ENCODE measurements at places on chromosomes 3 and 15.

DNA sequence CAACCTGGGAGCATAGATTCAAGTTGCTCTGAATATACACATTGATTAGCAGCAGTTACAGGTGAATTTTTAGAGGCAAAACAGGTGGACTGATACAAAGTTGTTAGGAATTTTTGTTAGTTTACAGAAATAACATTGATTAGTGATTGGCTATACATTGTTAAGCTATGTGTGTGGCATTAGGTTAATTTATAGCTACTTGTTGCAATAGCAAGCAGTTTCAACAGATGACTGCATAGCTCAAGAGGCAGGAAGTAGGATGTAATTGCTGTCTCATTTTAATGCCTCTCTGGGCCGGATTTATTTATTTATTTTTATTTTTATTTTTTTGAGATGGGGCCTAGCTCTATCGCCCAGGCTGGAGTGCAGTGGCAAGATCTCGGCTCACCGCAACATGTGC, 99.7 kb downstream of the TCF12 start:
- DNase-seq: no peak

GRCh38 chr3:107514453-107514852, 8.3 kb upstream of the BBX start:
- no peak for DNase-seq

DNA sequence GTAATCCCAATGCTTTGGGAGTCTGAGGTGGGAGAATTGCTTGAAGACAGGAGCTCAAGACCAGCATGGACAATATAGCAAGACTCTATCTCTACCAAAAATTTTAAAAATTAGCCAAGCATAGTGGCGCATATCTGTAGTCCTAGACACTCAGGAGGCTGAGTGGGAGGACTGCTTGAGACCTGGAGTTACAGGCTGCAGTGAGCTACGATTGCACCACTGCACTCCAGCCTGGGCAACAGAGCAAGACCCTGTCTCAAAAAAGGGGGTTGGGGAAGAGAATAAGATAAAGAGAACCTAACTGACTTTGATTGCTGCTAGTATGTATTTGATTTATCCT, 755 bp downstream of the CD200R1 start:
- no peak for DNase-seq

DNA sequence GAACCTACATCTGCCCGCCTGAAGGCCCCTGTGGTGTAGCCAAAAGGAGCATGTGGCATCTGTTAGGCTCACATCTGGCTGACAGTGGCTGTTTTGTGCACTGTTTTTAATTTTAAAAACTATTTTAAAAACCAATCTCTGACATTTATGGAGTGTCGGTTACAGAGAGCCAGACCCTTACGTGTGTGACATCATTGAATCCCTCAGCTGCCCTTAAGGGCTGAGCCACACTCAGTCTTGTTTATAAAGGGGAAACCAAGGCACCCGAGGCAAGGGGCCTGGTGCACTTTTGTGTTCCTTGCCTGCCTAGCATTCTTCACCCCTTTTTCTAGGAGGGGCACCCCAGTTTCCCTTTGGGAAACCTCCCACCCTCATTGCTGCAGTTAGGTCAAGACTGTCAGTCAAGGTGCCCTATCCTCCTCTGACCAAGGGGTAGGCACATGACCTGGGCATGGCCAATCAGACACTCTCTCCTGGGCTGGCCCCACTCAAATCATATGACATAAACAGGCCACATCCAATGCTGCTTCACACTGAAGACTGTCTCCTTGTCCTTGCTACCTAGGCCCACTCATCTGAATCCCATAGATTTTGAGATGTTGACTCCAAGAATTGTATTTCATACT, 105.3 kb downstream of the LSM3 start:
- DNase-seq: peak; percentile 34

DNA sequence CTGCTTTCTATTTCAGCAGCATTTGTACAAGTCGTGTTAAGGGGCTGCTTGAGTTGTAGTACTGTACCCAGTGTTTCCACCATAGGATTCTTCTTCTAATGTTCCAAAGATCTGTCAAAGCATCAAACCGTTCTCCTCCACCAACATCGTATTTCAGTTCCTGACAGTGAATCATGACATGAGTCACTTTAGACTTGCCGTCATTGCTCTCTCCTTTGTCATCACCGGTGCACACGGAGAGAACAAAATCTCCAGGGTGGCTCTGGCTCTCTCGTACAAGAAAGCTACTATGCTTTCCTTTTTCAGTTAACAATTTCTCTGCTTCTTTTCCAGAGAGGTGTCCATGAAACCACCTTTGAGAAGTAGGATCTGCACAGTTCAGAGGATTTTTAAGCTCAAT, 270.9 kb upstream of the CCDC54 start:
- DNase-seq: no peak

GRCh38 chr15:23596736-23597135, 31.3 kb downstream of the MKRN3 start:
- no peak for DNase-seq

- no peak for DNase-seq
Measured at GRCh38 chr15:32904448-32904847, 186.6 kb downstream of the GREM1 start.

DNA sequence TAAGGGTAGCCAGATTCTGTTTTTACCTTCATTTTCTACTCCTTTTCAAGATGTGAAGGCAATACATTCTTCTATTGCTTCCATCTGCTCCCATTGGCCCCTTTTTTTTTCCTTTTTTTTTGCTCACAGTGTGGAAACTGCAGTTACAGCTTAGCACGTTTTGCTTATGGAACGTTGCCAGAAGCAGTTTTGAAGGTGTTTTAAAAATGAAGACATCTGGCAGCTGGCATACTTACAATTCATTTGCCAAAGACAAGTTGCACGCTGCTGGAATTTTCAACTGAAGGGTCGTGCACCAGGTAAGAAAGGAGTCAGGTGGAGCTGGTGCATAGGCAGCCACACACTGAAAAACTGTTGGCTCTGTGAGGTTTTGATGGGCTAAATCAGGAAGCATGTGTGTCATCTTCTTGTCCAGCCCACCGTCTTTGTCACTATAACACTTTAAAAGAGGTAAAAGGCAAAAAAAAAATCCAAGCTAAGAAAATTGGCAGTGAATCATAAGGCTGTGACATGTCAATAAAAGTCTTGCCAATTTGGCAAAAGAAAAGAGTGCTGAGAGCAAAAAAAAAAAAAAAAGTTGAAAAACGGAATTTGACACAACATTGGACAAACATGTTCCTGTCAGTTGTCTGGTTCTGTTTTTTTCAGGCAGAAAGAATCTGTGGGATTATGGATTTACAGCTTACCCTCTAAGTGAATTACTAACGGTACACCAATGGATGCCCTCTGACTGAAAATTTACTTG, 225.4 kb upstream of the SOX2 start:
- no peak for DNase-seq

DNA sequence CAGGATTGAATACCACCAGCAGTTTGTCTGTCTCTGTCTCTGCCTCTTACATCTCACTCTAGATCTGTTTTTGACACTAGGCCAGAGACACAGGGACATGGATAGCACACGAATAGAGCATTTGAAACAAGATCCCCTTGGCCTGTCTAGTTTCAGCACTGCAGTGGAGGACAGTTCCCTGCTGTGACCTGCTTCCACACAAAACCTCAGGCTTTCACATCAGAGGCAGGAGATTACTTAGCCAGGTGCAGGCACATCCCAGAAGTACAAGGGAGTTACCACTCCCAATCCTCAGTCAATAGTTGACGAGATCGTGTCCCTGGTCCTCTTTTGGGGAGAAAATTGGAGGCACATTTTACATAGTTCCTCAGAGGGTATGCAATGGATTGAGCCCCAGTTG, 34.0 kb upstream of the CCK start:
- DNase-seq: peak; percentile 37

DNA sequence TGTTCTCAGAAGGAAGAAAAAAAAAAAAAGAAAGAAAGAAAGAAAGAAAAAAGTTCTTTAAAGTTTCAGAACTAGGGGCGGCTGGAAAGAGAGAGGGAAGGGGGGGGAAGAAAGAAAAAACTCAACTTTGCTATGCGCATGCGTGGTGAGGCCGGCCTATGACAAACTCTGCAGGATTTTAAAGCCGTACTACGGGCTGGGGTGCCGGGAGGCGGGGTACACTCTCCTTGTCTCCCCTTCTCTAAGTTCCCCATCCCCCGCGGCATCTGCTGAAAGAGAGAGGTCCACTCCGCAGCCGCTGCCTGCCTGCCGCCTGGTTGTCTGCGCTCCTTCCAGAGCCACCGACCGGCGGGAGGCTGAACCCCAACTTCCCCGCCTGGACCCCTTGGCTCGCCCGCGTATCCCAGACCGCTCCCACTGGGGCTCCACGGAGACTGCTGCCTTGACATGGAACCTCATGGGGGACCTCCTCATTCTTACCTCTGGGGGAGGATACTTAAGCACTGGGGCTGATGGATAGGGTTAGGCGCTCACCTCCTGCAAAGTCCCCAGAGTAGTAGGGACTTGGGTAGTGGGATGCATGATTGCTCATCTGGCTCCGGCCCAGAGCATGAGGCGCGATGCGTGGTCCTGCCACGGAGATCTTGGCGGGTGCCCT, 1.4 kb upstream of the WNT5A start:
- DNase-seq: peak; percentile 89

- no peak for DNase-seq
Measured at GRCh38 chr3:22728406-22728805, 474.7 kb upstream of the UBE2E2 start.

DNA sequence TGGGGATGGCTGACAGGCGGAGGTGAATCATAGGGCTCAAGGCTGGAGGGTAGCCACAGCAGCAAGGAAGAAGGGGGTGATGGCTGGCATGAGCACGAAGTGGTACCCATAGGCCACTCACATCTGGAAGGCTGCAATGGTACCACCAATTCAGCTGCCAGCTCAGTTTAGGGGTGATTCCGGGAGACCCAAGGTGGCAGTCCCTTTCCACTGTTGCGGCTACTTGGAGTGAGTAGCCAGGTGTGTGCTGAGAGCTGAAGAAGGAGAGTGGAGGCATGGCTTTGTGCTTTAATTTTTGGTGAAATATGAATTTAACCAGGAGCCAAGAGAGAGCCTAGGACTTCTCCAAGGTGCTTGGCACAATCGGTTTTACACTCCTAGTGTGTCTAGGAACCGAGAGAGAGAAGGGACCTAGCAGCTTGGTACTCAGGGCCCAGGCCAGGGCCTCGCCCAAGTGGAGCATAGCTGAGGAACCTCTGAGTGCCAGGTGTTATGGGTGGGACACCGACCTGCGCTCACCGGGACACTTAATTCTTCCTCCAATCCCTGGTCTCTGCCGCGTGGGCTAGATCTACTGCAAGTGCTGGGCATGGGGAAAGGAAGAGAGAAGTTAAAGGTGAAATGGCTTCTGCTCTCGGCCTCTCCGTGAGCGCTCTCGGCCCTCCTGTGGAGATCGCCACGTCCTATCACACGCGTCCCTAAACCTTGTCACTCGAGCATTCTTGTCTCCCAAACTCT, 32.2 kb upstream of the POLG start:
- DNase-seq: no peak

DNA sequence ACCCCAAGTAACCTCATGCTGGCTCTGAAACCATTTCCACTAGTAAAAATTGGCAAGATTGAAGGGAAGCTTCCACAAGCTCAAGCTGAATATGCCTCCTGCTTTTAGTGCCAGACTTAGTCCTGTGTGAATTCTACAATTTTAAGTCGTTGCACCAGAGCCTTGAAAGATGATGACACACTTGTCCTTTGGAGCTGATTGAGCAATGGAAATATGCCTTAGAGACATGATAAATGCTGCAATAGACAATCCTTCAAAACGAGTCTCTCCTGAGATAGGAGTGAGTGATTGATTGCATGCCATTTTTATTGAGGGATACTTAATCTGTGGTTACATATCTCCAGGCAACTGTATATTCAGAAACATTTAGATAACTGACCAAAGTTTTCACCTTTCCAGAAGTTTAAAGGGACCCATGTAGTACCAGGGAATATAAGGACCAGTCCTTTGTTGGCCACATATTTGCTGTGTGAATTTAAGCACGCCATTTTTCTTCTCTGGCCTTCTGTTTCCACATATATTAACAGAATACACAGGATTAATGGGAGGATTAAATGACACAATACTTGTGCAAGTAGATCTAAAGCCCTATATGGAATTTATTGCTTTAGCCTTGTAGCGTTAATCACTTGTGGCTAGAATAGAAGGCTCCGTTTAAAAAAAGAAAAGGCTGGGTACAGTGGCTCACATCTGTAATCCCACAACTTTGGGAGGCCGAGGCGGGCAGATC, 65.1 kb downstream of the PPARG start:
- no peak for DNase-seq

- no peak for DNase-seq
Measured at GRCh38 chr3:35042210-35042991, 596.9 kb upstream of the ARPP21 start.

GRCh38 chr3:42733501-42734262, 31.1 kb upstream of the HHATL start:
- DNase-seq: peak; percentile 70

DNA sequence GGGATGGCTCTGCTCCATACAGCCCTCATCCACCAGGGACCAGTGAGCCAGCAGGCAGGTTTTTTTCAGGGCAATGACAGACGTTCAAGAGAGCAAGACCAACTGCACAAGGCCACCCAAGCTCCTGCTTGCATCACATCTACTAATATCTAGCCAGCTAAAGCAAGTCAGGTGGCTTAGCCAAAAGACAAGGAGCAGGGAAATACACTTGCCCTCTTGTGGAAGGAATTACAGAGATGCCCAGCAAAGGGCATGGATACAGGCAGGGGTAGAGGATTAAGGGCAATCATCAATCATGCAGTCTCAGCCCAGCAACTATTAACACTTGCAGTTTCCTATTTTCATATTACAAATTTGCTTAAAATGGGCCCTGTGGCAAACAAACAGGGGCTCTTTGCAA, 81.5 kb upstream of the NTRK3 start:
- DNase-seq: peak; percentile 33

DNA sequence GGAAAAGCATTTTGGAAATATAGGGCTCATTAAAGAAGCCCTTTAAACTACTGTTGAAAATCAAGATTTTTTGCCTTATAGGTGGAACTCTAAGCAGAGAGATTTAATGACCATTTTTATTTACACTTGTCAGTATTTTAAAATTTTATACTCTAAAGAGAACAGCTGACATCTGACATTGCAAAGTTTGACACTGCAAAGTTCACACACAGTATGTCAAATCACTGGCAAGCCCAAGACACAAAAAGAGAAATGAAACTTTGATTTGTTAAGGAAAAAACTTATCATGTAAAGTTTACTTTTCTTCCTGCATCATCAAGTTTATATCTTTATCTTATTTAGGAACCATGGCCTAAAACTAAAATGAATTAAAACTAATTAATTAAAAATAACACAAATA, 40.2 kb downstream of the DPH6 start:
- no peak for DNase-seq

DNA sequence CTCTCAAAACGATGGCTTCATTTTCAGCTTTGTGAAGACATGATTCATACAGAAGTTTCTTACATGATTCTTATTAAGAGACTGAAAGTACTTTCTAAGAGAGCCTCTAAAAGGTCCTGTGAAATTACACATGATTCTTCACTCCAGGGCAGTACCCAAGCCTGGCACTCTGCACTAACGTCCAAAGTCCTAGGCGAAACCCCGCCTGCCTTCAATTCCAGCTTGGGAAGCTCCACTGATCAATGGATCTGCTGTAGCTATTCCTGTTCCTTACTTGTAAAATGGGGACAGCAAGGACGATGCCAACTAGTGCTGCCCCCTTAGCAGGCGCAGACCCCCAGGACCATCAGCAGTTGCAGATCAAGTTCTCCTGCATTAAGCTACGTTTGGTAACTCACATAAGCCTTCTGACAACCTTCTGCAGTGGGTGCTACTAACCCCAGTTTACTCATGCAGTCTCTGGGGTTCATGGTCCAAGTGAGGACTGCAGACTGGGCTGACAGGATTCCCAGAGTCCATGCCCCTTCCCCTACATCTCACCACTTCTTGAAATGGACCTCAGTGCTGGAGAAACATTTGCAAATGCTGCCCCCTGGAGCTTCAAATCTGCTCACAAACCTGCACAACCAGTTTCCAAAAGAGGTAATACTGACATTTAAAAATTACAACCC, 10.6 kb downstream of the CHCHD4 start:
- no peak for DNase-seq

All from H7 (cell line).